ENCODE measurements at places on chromosomes 5 and 9.

- DNase-seq: no peak
These were observed 71.9 kb downstream of the ECPAS start for GRCh38 chr9:111412280-111412679.

DNA sequence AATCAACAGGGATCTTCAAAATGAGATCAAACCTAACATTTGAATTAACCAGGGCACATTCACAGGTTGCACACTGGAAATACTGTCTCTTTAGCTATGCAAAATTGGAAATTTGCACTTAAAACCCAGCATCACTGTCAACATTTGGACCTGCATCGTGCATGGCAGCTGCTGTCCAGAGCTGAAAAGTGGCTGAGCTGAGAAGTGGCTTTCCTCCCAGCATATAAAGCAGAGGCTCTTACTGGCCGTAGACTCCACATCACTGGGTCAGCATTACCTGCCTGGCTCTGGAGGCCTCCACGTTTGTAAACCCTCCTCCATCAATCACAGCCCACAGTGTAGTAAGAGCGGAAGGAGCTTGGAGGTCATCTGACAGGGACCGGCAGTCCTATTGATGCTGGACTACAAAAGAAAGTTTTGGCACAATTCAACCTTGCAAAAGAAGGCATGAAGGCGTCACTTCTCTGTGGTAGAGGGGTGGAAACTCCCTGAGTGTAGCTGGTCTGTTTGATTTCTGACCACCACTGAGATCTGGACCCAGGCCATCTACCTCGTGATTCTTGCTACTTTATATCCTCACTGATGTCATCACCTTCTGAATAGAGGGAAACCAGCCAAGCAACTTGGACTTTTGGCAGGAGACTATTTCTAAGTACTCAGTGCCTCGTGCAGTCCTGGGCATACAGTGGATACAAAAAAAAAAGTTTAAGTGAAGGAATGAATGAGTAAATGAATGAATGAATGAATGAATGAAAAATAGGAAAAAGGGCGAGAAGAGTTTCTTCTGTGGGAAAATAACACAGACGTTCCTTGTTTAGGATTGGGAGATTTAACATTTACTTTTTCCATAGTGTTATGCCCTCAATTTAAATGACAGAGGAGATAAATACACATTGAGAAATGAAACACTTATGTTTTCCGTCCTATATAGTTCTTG lies 14.8 kb downstream of the RASEF start:
- no peak for DNase-seq

- DNase-seq: no peak
These were observed 1.1 kb upstream of the BRD3 start for GRCh38 chr9:134068744-134069479.

DNA sequence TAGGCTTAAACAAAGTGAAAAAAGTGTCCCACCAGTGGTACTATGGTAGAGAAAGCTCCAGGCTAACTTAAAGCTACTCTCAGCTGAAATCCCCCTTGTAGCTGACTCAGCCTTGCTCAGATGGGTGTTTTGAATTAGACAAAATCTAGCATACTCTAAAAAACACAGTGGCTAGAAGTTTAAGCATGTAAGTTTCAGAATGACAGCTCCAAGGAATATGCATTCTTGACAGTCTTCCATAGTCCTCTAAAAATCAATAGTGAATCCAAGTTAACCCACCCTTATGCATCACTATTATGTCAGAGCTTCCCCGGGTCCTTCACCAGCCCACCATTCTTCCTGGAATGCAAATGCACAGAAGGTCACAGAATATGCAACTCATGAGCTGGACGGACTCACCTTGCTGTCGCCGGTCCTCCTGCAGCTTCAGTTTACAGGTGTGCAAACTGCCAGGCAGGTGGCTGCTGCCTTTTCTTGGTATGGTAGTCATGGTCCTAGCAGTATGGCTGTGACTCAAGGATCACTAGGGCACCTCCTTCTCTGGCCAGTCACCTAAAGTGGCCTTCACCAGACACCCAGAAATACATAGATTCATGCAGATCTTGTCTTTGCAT lies 668 bp downstream of the RANBP3L start:
- DNase-seq: no peak

GRCh38 chr9:13952906-13953305 lies 361.0 kb downstream of the NFIB start:
- DNase-seq: no peak

DNA sequence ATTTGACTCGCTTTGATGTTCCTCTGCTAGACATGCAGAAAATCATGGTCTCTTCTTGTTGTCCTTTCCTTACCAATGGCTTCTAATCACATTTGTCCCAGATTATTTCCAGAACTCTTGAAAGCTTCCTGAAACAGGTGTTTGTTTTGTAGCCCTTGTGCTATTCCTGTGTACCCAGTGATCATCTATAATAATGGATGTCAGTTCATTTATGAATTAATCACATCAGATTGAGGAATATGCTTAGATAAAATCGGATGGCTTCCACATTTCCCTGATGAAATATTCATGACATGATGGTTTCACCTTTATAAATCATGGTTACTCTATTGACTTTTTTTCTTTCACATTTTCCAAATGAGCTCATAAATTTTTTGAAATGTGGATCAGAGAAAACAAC lies 359.0 kb upstream of the DMAC1 start:
- DNase-seq: no peak

- DNase-seq: no peak
These were observed 5.3 kb downstream of the SGCD start for GRCh38 chr5:156332245-156332644.

GRCh38 chr9:115191667-115192066 lies 73.7 kb upstream of the TNC start:
- DNase-seq: no peak

GRCh38 chr9:134706522-134706921 lies 64.9 kb downstream of the COL5A1 start:
- no peak for DNase-seq

DNA sequence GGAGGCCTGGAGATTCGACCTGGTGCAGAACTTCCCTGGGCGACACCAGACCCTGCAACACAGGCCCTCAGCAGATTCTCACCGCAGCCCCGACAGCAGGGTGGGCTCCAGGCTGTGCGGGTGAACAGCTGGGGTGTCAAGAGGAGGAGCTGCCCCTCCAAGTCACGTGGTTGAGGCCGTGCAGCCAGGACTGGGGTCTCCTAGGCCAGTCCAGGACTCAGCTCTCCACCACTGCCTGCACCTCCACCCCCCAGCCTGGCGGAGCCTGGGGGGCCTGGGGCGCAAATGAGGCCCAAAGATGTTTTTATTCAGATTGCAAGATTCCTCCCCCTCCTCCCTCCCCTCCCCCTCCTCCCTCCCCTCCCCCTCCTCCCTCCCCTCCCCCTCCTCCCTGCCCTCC lies 9.2 kb upstream of the AGPAT2 start:
- DNase-seq: no peak

DNA sequence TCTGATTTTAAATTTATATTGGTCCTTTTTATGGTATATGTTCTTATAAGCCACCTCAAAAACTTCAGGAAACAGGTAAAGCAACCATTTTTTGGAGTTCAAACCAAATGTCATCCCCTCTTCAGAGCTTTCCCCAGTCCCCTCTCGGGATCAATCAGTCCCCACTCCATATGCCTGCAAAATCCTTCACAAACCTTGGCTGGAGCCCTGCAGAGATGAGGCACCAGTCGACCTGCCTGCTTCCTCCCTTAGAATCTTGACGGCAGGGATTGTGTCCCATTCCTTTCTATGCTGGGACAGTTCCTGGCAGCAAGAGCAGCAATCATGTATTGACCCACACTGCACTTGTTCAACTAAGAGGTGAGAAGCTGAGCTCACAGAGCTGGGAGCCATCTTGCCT lies 22.6 kb downstream of the B4GALT1 start:
- no peak for DNase-seq

DNA sequence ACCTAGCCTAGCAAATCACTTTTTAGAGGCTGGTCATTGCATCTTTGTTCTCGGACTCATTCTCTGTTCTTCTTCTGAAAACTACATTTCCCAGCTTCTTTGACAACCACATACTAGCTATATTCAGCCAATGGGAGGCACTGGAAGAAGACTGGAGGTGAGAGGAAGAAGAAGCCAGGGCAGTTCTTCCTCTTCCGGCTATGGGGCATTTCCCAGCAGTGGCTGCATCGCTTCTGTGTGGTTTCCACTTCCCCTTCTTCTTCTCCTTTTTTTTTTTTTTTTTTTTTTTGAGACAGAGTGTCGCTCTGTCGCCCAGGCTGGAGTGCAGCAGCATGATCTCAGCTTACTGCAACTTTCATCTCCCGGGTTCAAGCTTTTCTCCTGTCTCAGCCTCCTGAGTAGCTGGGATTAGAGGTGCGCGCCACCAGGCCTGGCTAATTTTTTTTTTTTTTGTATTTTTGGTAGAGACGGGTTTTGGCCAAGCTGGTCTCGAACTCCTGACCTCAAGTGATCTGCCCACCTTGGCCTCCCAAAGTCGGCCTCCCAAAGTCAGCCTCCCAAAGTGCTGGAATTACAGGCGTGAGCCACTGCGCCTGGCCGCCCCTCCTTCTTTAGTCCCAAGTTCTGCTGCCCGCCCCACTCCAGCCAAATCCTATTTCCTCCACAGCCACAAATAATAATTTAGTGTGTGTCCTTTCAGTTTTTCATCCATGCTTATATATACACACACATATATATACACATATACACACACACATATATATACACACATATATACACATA lies 6.9 kb upstream of the UBAP1 start:
- peak; percentile 33 for DNase-seq

DNA sequence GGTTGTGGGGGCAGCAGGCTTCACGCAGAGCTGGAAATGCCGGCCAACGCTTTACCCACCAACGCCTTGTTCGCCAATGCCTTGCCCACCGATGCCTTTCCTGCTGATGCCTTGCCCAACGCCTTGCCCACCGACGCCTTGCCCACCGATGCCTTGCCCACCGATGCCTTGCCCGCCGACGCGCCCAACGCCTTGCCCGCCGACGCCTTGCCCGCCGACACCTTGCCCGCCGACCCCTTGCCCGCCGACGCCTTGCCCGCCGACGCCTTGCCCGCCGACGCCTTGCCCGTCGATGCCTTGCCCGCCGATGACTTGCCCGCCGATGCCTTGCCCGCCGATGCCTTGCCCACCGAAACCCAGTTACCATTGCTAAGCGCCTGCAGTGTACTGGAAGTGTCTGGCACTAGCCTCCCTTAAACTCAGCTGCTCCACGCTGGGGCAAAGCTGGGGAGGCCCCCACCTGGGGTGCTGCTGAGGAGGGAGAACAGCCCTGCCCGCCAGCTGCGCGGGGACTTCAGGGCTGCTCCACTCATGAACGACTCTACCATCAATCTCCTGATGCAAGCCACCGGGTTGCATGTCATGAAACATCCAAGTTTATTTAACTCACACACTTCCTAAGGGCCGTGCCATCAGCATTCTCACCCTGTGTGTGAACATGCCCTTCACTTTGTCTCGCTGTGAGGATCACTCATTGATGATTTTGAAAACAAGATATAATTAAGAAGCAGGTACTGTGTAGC lies 1.8 kb downstream of the SLC6A18 start:
- DNase-seq: no peak

- no peak for DNase-seq
These were observed 393.5 kb downstream of the PDE4D start for GRCh38 chr5:59500014-59500413.

DNA sequence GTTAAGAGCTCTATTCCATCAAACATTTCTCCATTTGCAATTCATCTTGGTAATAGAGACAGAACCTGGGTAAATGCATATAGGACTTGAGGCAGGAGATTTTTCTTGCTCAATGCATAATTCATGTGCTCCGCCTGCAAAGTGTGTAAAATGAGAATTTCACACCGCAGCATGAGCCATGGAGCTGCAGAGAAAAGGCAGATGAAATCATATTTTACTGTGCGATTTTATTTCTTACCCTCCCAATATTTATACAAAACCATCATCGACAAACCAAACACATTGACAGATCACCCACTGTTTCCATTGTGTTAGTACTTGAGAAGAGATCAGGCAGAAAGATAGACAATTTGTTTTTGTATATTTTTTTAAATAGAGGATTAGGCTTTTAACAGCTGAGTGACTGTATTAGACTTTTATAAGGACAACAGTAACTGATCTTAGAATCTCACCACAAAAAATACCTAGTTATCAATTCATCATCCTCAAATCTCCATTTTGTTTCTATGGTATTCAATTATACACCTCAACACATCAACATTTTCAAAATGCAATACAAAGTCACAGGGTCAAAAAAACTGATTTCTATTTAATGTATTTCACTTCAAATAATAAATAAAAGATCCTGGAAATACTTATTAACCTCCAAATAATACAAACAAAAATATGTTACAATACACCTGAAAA lies 191.1 kb downstream of the AP3B1 start:
- no peak for DNase-seq

DNA sequence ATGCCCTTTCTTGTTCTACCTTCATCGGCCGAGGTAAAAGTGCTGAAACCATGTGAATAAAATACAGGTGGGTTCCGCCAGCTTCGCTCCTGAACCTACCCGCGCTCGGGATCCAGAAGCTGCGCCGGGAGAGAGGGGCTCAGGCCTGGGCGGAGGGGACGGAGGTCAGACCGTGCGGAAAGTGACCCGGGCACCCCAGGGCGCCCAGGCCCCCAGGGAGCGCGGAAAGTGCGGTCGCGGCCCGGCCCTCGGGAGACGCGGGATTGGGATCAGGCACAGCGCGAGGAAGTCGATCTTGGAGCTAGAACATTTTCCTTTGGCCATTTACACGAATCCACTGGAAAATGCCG lies 329 bp downstream of the SYK start:
- no peak for DNase-seq

DNA sequence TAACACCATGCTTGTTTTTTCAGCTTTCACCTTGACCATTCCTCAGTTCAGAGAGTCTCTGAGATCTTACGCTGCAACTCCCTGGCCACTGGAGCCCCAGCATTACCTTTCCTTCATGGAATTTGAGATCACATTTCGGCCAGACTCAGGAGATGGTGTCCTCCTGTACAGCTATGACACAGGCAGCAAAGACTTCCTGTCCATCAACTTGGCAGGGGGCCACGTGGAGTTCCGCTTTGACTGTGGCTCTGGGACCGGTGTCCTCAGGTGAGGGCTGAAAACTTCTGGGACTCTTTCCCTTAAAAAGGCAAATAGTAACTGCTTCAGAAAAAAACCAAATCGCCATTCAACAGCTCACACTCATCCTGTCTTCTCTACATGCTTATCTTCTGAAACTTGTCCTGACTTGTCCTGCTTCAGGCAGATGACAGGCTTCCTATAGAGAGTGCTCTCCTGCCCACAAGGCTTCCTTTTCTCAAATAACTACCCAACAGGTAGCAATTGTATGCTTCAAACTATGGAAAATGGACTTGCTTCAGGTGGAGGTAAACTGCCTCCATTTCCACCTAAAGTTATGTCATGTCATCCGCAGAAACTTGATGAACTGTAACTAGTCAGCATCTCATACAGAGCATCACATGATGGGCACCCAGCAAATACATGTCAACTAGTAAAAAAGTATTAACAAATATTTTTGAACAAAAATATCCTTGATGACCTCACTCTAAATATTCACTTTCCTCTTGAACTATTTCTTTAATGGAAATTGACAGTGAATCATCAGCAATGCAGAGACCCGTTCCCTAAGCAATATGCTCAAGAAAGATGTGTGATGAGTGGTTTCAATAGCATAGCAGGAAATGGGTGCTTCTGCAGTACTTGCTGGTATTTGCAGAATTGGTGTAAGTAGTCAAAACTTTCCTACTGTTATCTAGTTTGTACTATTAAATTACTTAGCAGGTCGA lies 129.2 kb downstream of the LIFR start:
- DNase-seq: no peak

GRCh38 chr9:33297432-33297831 lies 7.1 kb downstream of the NFX1 start:
- peak; percentile 41 for DNase-seq

GRCh38 chr9:109506097-109506712 lies 8.1 kb upstream of the PTPN3 start:
- DNase-seq: no peak
